AG04450 (cell line): ENCODE measurements at places on chromosomes 2 and 18.

DNA sequence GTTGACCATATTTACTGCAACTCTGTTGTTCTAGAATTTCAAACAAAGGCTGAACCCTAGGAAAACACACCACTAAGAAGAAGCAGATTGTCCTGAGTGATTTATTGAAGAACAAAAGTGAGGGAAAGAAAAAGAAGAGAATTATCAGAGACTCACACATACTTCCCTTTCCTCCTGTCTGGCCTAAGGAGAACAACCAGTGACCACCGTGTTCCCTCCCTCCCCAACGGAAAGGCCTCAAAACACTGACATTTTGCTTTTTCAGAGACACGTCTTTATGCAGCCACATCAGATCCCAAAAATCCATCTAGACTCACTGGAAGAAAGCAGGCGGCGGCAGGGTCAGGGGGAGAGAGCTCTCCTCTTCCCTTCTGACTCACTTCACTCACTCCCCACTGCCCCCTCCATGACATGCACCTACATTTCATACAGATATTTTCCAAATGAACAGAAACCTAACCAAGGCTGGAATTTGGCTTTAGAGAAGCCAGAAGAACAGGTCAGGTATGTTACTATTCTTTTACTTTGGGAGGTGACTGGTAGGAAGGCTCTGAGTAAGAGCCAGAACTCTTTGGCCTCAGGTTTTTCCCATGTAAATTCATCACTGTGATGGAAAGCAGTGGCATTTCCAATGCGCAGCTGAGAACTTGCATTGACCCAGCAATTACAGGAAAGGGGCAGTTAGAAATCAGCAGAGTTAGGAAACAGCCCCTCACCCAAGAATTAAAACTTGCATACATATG is 169.9 kb downstream of the BCL11A start:
- no peak for DNase-seq

GRCh38 chr2:230591850-230592249 is 120.8 kb upstream of the CAB39 start:
- DNase-seq, result no peak

GRCh38 chr18:55250768-55251173 is 291.5 kb upstream of the CCDC68 start:
- DNase-seq, result no peak

DNA sequence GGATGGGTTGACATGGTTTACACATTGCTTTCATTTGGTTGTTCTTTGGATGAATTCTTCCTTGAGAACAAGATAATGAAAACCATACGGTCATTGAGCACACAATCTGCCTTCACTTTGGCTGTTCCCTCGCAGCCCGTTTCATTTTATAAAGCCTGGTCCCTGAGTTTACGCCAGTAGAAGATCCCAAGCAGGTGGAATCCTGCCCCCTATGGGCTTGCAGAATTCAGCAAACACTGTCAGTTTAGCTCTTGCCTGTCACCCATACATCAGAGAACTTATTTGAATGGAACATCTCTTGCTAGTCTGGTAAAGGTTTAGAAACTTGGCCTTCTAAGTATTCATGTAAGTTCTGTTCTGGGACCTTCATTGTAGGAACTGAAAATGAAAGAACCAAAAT is 666.4 kb upstream of the ZEB2 start:
- no peak for DNase-seq

DNA sequence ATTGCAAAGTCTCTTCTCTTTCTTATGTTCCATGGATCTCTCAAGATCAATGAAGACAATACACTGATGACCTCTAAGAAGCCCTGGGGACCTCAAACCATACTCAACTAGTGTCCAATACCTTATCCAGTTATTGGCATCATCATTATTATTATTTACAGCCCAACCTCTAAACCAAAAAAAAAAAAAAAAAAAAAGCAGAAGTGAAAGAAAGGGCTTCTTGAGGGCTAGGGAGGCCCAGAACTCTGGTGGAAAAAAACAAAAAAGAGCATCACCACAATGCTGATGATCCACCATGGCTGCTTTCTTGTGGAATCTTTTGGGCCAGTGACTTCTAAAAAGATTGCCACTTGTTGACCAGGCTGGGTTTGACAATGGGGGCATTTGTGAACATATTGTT is 324.9 kb downstream of the LPIN1 start:
- DNase-seq, result no peak
